H9 (cell line): ENCODE measurements at places on chromosomes 13 and 19. TPM values are rescaled to one million over a fixed set of nuclear protein-coding genes. Genes with fewer than 3 reads are reported as not detected.
A peak's percentile ranks its signal among the peaks of the same experiment; 100 is the strongest.

The SELENOV gene
- 6.7 and 6.9 TPM in 2 replicates for total RNA-seq

The CLEC4M gene
- total RNA-seq = not detected in 2 replicates

The KCNJ14 gene
- 1.1 and 1.2 TPM in 2 replicates for total RNA-seq

The FRY gene
- total RNA-seq = 4.8 and 5.2 TPM in 2 replicates

The EPSTI1 gene
- total RNA-seq = 0.70 and 1.3 TPM in 2 replicates

The KLK5 gene
- not detected in 2 replicates for total RNA-seq

The BCKDHA gene
- 21.1 and 28.3 TPM in 2 replicates for total RNA-seq

The NOP53 gene
- total RNA-seq = 325 and 332 TPM in 2 replicates

- 0 out of 3 replicates have a peak, but pooled peaks cover 3% of the 10 kb centered on the region for H3K36me3 ChIP-seq
- no peak overlapping the region for H3K27ac ChIP-seq
- no peak overlapping the region for H3K4me3 ChIP-seq
- DNase-seq = no peak
- no peaks in the 10 kb centered on the region for H3K4me1 ChIP-seq
Observed at GRCh38 chr19:16032509-16033135, 43.7 kb upstream of the TPM4 start.

DNA sequence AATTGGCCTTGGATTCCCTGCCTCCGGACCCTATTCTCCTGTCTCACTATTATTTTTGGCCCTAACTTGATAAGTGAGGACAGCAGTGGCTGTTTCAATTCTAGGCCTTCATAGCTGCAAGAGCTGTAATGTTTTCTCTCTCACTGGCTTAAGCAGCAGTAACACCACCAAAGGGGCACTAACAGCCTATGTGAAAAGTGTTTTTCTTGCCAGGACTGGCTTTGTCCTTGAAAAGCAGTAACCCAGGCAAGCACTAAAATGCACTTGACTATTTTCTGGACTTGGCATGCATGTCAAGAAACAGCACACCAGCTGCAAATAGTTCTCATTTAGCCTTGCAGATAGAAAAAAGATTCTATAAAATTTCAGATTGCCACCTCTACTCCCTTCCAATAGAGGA, 9.3 kb upstream of the FBXL3 start:
- no peaks in the 10 kb centered on the region for H3K27me3 ChIP-seq
- H3K27ac ChIP-seq = no peak overlapping the region
- no peaks in the 10 kb centered on the region; the same call in 1 of the 2 replicates for H3K36me3 ChIP-seq
- H3K4me1 ChIP-seq = no peaks in the 10 kb centered on the region
- H3K4me3 ChIP-seq = no peak overlapping the region
- DNase-seq = no peak

GRCh38 chr19:20233105-20233504, 66.1 kb downstream of the ZNF486 start:
- H3K27me3 ChIP-seq = no peaks in the 10 kb centered on the region
- H3K4me3 ChIP-seq = no peak overlapping the region
- H3K27ac ChIP-seq = no peak overlapping the region
- peaks cover 66% of the 10 kb centered on the region for H3K36me3 ChIP-seq

GRCh38 chr13:86003029-86003428, 203.8 kb upstream of the SLITRK6 start:
- no peaks in the 10 kb centered on the region for H3K4me1 ChIP-seq
- H3K27ac ChIP-seq = no peak overlapping the region
- no peak for DNase-seq
- no peaks in the 10 kb centered on the region for H3K27me3 ChIP-seq
- no peak overlapping the region for H3K4me3 ChIP-seq

DNA sequence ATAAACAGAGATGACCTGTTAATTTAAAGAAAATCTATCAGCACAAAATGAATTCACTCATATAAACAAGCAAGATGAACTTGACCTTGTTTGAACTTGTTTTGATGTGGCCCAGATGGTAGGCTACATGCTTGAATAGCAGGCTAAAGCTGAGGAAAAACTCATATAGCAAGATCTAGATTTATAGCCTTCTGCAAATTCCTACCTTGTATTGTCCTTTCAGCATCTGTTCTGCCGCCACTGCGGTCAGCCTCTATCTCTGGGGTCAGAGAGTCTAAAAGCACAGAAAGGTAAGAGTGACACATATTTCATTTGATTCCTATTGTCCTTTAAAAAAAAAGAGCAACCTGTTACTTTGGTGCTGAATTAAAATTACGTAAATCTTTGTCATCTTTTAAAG, 392.1 kb downstream of the DACH1 start:
- H3K36me3 ChIP-seq = no peaks in the 10 kb centered on the region
- no peak overlapping the region for H3K4me3 ChIP-seq
- no peak overlapping the region for H3K27ac ChIP-seq
- DNase-seq = no peak

DNA sequence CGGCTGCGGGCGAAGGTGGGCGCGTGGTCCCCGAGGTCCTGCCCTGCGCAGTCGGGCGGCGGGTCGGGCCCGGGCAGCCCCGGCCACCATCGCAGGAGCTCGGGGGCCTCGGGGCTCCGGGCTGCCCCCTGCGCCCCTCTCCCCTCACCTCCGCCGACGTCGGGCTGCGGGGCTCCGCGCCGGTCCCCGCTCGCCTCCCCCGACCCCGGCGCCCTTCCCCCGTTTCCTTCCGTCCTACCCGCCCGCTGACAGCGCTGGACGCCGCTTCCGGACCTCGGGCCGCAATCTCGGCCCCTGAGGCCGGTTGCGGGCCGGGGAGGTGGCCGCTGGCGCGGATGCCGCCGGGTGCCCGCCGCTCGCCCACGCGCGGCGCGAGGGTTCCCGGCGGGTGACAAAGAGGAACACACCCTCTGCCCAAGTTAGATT, 720 bp downstream of the FARP1 start:
- no peak for DNase-seq
- H3K27ac ChIP-seq = no peak overlapping the region
- peaks cover 7% of the 10 kb centered on the region; the same call in 1 of the 2 replicates for H3K4me1 ChIP-seq
- H3K4me3 ChIP-seq = peak overlapping the region; percentile 90
- no peaks in the 10 kb centered on the region; the same call in 1 of the 2 replicates for H3K27me3 ChIP-seq
- H3K36me3 ChIP-seq = peaks cover 4% of the 10 kb centered on the region

DNA sequence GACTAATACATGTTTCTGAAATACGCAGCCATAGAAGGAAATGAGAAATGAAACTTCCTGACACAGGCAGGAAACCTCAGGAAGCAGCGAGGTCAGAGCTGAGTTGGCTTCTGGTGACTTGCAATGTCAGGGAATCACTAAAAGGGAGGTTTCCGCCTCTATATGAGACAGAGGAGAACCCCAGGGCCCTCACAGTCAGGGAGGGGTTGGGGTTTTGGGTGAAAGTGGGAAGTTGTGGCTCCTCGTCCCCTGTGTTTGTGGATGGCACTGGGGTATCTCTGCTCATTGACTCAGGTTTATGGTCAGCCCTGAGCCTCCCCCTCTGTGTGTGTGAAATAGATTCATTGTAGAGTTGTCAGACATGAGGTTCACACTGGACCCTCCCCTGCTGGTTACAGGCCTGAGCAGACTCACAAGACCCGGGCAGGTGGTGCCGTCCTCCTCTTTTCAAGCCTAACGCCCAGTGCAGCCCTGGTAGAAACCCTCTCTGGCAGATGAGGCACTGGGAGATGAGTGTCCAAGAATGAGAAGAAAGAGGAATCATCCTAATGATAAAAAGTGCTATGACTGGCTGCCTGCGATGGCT, 5.5 kb upstream of the LILRA6 start:
- H3K4me3 ChIP-seq = no peak overlapping the region
- no peaks in the 10 kb centered on the region for H3K36me3 ChIP-seq
- no peaks in the 10 kb centered on the region for H3K27me3 ChIP-seq
- DNase-seq = no peak
- no peak overlapping the region for H3K27ac ChIP-seq

GRCh38 chr13:90120026-90120425, 1227.5 kb upstream of the MIR17HG start:
- H3K36me3 ChIP-seq = peaks cover 2% of the 10 kb centered on the region; the same call in 1 of the 3 replicates
- no peak for DNase-seq
- no peak overlapping the region for H3K4me3 ChIP-seq
- H3K4me1 ChIP-seq = no peaks in the 10 kb centered on the region
- H3K27me3 ChIP-seq = no peaks in the 10 kb centered on the region

DNA sequence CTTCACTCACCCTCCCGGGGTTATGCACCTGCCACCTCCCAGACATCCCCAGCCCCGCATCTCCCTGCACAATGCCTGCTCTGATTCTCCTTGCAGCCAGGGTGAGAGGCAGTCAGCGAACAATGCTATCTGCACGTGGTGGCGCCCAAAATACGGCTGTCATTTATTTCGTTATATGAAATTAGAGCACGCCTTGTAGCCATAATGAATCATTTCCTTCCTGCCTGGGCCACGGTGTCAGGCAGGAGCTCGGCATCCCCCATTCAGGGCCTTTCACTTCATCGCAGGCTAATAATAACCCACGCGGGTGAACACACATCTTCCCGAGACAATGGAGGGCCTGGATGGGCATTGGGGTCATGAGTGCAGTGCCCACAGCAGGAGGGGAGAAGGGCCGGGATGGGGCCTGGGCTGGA, 143.8 kb upstream of the ZNF507 start:
- H3K4me1 ChIP-seq = no peaks in the 10 kb centered on the region
- no peak overlapping the region for H3K27ac ChIP-seq
- no peaks in the 10 kb centered on the region for H3K36me3 ChIP-seq

GRCh38 chr13:75231235-75231634, 250.7 kb downstream of the TBC1D4 start:
- no peak for DNase-seq
- H3K4me1 ChIP-seq = no peaks in the 10 kb centered on the region
- H3K27me3 ChIP-seq = no peaks in the 10 kb centered on the region
- no peak overlapping the region for H3K27ac ChIP-seq

DNA sequence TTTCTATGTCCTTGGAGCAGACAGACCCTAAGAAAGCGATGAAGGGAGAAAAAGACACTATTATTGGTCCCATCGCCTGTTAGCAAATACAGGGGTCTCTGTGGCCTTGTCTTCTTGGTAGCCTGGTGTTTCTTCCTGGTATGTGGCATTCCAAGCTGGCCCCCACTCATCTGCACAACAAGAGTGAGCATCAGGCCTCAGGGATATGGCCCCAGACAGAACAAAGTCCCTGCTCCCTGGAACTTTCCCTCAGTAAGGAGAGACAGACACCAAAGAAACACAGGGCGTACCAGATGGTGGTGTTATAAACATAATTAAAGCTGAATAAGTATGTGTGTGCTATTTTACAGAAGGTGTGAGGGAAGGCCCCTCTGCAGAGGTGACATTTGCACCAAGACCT, 48.2 kb upstream of the KPNA3 start:
- H3K4me1 ChIP-seq = no peaks in the 10 kb centered on the region; the same call in 1 of the 2 replicates
- no peak overlapping the region for H3K4me3 ChIP-seq
- no peak for DNase-seq
- no peaks in the 10 kb centered on the region for H3K36me3 ChIP-seq
- no peak overlapping the region for H3K27ac ChIP-seq
- no peaks in the 10 kb centered on the region for H3K27me3 ChIP-seq

DNA sequence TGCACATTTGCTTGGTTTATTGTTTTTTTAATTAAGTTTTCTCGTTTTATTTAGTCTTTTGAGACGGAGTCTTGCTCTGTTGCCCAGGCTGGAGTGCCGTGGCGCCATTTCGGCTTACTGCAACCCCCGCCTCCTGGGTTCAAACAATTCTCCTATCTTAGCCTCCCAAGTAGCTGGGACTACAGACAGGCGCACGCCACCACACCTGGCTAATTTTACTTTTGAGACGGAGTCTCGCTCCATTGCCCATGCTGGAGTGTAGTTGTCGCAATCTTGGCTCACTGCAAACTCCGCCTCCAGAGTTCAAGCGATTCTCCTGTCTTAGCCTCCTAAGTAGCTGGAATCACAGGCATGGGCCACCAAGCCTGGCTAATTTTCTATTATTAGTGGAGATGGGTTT, 1.3 kb downstream of the RPS9 start:
- H3K4me1 ChIP-seq = peaks cover 3% of the 10 kb centered on the region
- H3K36me3 ChIP-seq = peaks cover 68% of the 10 kb centered on the region
- H3K27ac ChIP-seq = no peak overlapping the region
- DNase-seq = no peak
- peak overlapping the region; percentile 98 for H3K4me3 ChIP-seq
- H3K27me3 ChIP-seq = no peaks in the 10 kb centered on the region

- no peaks in the 10 kb centered on the region for H3K4me1 ChIP-seq
- no peak overlapping the region for H3K4me3 ChIP-seq
- H3K27me3 ChIP-seq = no peaks in the 10 kb centered on the region
- no peak overlapping the region for H3K27ac ChIP-seq
- peaks cover 29% of the 10 kb centered on the region for H3K36me3 ChIP-seq
- no peak for DNase-seq
Observed at GRCh38 chr13:35256459-35257148, 219.9 kb downstream of the MAB21L1 start.

- no peaks in the 10 kb centered on the region for H3K36me3 ChIP-seq
- H3K27ac ChIP-seq = no peak overlapping the region
- no peak overlapping the region for H3K4me3 ChIP-seq
- DNase-seq = no peak
- H3K27me3 ChIP-seq = no peaks in the 10 kb centered on the region
Observed at GRCh38 chr13:68428292-68428691, 1198.2 kb upstream of the PCDH9 start.

DNA sequence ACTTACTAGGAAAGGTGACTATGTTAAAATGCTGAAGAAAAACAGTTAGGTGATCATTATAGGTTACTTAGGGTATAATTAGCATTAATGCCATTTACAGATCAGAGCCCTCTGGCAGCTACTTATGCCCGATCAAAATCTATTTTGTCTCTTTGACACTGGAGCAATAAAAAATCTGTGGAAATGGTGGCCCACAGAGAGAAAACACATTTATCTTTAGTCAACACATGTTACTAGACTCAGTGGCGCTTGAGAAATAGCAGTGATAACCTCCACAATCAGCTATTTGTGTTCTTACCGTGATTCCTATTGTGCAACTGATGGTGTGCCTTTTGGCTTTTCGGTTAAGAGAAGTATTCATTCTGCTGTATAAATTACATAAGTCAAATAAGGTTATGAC, 1519.6 kb downstream of the PCDH9 start:
- no peaks in the 10 kb centered on the region for H3K36me3 ChIP-seq
- no peak for DNase-seq
- H3K27me3 ChIP-seq = no peaks in the 10 kb centered on the region
- no peak overlapping the region for H3K4me3 ChIP-seq
- H3K27ac ChIP-seq = no peak overlapping the region

- no peak for DNase-seq
- H3K36me3 ChIP-seq = no peaks in the 10 kb centered on the region
- H3K27ac ChIP-seq = no peak overlapping the region
- H3K4me3 ChIP-seq = no peak overlapping the region
Observed at GRCh38 chr13:92668157-92668556, 558.5 kb upstream of the GPC6 start.

- no peaks in the 10 kb centered on the region for H3K4me1 ChIP-seq
- no peak overlapping the region for H3K4me3 ChIP-seq
- H3K36me3 ChIP-seq = no peaks in the 10 kb centered on the region
Observed at GRCh38 chr19:28963486-28964250, 249.3 kb downstream of the UQCRFS1 start.
